ENCODE measurements at places on chromosomes 3 and 15.

DNA sequence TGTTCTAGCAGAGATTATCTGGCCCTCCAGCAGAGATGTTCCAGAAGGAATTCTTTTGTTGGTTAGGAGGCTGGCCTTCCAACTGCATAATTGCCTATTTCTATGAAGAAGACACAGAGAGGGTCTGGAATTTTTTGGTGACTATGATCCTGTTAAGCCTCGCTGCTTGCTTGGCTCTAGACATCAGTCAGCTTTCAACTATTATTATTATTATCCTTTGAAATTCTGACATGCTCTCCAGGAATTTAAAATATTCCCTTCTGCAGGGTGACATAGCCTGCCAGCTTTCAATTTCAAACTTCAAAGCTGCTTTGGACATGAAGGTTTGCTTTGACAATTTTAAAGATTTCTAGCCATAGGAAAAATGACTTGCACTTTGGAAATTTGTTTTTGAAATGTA, 26.3 kb upstream of the ZNF148 start:
- no peak for DNase-seq

GRCh38 chr3:122825460-122825859, 30.6 kb downstream of the SLC49A4 start:
- DNase-seq = no peak

DNA sequence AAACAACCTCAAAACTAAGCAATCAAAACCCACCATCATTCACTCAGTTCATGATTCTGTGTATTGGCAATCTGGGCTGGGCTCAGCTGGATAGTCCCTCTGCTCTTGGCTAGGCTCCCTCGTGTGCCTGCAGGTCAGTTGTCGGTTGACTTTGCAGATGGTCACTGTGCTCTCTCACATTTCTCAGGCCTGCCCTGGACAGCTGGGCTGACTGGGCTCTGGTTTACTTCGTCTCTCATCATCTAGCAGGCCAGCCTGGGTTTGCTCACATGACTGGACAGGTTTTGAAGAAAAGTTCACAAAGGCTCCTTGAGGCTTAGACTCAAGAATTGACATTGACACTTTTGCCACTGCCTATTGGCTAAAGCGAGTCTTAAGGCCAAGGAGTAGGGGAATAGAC, 105.0 kb upstream of the CTNNB1 start:
- DNase-seq = no peak

DNA sequence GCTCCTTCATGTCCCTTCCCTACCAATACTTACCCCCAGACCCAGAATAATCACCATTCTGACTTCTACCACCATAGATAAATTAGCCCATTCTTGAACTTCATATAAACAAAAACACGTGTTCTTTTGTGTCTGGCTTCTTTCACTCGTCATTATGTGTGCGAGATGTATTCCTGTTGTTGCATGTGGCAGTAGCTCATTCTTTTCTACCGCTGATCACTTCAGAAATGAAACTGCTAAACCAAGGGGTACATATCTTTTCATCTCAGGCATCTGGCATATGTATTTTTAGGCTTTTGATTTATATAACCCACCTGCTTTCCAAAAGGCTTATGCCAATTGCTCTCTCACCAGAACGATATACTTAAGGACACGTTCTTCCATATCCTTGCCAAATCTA, 13.8 kb upstream of the SCG3 start:
- DNase-seq = no peak

GRCh38 chr3:32954506-32954905, 3.1 kb downstream of the CCR4 start:
- no peak for DNase-seq

DNA sequence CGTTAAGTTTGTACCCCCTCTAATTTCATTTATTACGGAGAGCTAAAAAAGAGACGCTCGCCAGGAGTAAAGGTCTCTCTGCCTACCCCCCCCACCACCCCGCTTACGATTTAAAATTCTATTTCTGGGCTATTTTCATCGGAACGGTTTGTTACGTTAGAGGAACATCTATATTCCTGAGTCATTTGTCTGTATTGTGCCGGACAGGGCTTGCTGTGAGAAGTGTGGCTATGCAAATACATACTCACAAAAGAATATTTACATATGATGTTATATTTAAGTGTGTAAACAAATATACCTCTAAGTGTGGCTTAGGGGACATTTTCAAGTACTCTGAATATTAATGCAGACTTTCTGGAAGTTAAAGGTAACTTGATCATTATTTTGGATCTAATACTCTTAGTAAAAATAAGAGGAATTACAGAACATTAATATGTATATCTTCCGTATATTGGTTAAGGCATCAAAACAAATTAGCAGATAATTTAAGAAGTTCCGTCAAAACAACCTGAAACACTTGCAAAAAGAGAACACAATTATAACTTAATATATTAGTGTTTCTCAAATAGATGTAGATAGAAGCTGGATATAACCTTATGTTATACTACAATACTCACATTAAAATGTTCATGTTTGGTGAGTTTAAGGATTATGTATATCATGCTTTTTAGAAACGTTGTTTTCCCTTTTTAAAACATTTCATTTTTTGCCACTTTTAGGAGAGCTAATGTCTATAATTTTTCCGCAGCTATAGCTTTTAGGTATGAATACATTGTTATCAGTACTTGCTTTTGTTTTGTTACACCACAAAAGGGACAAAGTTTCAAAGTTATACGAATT, 1.6 kb upstream of the SHOX2 start:
- DNase-seq = no peak

DNA sequence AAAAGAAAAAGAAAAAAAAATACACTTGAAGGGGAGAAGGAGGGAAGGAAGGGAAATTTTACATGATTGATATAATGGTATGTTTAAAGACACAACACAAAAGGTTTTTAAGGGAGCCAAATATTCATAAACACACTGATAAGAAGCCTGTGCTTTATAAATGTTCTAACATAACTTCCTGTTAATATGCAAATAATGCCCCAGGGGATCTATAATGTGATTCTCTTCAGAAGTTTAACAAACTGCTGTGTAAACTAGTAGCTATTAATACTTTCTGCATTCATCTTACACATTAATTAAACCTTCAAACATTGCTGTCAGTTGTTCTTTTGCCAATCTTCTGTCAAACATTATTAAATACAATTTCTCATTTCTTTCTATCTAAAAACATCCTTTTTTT, 231.6 kb downstream of the TJP1 start:
- DNase-seq = no peak

- DNase-seq = no peak
Measured at GRCh38 chr15:96595951-96596350, 265.5 kb downstream of the NR2F2 start.

DNA sequence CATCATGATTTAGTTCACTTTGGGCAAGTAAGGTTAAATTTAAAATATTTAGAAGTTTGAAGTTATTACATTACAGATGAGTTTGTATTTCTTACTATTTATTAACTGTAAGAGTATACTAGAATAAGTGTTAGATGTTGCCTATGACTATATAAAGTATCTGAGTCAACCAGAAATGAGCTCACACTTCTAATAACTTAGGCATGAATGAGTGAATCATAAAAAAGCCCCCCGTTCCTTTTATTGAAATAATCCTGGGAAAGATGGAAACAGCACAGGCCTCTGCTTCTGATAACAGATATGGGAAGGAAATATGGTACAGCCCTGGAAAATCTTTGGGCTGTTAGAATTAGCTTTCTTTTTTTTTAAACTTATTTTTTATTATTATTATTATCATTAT, 66.6 kb upstream of the TGFBR2 start:
- DNase-seq = no peak

GRCh38 chr15:91055548-91056331, 33.3 kb upstream of the VPS33B start:
- peak; percentile 72 for DNase-seq

GRCh38 chr3:105730801-105731354, 137.9 kb downstream of the CBLB start:
- no peak for DNase-seq

DNA sequence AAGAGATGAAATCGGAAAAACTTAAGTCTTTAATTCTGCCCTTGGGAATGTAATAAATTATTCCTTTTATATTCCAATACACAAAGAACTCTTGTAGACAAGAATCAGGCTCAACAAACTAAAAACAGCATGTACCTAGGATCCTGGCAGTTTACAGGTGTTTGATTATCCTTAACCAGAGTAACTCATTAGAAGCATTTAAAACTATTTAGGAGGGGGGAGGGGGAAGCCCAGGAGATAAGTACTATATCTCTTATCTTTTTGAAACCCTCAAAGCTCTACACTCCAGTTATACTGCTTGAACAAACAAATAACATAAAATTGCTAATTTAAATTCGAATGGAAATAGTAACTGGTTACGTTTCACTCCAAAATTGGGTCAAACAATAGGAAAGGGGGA, 1.9 kb downstream of the CNBP start:
- no peak for DNase-seq

DNA sequence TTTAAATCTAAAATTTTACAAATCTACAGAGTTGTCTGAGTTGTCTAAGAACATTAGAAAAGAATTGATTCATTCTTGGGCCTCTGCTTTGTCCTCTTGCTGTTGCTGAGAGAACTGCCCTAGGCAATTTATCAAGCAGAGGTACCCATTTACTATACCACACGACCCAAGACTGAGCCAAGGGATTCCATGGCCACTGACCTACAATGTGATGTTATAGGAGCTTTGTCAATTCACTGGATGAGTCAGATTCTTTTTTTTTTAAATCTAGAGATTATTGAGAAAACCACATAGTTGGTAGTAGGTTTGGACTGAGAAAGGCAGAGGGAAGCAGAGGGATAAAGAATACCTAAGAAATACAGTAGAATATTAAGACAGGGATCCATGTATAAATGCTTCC, 55.3 kb downstream of the TRAT1 start:
- no peak for DNase-seq

DNA sequence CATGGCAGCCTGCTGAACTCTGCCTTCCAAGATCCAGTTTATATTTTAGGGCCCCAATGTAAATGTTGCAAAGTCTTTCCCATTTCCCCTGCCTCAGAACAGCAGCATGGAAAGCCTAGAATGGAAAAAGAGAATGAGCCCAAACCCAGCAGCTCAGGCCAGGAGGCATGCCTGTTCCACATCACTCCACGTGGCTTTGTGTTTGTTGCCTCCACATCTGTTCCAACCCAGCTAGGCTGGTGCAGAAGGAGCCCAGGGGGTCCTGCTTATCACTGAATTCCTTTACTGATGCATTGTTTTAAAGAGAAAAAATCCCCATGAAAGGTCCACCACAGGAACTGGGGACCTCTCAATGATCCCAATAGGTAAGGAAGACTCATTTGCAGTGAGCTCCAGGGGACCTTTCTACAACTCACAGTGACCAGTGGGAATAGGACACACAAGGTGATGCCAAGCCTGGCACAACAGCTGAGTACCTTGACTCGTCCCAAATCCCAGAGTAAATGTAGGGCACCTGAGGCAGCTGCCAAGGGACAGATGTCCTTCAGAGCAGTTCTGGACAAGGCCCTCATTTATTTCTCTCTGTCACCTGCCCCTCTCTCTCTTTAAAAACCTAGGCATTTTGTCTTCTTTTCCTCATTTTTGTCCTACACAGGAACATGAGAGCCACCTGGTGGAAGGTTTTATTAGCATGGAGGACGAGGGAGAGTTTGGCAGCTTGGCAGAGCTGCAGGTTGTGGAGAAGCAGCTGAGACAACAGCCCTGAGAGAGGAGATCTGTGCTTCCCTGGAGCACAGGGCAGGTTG, 41.7 kb upstream of the ADAMTS17 start:
- DNase-seq = no peak

- DNase-seq = no peak
Measured at GRCh38 chr3:116254541-116254940, 190.7 kb downstream of the LSAMP start.

GRCh38 chr15:75785771-75786574, 57.3 kb upstream of the UBE2Q2 start:
- DNase-seq = no peak

GRCh38 chr3:195178124-195178910, 92.6 kb downstream of the XXYLT1 start:
- DNase-seq = no peak

- no peak for DNase-seq
Measured at GRCh38 chr3:59081071-59081470, 31.2 kb upstream of the CFAP20DC start.

GRCh38 chr3:58670506-58671135, 4.0 kb upstream of the FAM3D start:
- no peak for DNase-seq

- DNase-seq = no peak
Measured at GRCh38 chr15:69524296-69524695, 71.7 kb downstream of the RPLP1 start.

DNA sequence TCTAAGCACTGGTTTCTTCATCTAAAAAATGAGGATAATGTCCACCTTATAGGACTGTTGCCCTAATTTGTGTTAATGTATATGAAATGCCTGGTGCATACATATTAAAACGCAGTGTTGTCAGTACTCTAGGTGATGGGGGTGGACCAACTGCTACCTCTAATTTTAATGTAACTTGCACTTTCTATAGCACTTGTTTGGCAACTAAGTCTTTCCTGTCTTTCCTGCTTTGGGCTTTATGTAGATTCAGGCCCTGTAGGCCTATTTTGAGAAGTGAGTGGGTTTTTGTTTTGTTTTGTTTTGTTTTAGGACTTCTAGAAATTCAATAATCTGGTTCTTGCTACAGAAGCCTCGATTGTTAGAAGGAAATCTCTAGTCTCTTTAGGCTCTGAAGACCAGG, 21.2 kb downstream of the SLC7A14 start:
- no peak for DNase-seq

DNA sequence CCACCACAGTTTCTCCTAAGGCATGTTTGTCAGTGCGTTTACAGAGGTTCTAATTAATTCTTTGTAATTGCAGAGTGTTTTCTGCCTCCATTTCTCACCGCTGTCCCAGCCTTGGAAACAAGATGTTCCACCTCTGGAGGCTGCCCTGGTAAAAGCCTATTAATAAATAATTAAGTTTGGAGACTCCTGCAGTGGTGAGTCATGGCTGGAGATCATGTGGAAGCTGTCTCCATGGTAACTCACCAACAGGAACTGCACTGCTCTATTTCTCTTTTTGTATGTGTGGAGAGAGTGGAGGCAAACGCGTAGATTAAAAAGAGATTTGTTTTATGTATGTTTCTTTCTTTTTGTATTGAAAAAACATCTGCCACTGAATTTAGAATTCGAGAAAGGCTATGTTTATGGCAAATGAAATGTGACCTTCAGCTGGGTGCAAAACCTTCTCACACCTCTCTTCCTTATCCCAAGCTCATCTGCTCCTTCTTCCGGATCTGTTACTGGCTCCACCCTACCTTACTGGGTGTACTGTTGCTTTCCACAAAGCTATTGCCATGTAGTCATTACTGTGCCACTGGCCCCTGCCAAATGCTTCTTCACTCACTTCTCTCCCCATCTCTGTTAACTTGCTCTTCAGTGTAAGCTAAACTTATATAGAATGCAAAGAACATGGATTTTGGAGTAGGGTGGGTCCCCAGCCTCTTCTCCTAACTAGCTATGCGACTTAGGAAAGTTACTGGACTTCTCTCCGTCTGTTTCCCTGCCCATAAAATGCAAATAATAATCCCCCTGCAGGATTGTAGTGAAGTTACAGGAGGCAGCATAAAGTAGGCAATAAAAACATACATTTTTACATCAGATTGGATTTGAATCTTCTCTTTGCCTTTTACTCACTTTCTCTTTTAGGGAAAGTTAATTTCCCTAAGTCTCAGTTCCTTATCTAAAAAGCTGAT, 778.5 kb downstream of the NTRK3 start:
- no peak for DNase-seq
